Inflammatory macrophage (primary cell): ENCODE measurements at places on chromosomes 7 and 10.

DNA sequence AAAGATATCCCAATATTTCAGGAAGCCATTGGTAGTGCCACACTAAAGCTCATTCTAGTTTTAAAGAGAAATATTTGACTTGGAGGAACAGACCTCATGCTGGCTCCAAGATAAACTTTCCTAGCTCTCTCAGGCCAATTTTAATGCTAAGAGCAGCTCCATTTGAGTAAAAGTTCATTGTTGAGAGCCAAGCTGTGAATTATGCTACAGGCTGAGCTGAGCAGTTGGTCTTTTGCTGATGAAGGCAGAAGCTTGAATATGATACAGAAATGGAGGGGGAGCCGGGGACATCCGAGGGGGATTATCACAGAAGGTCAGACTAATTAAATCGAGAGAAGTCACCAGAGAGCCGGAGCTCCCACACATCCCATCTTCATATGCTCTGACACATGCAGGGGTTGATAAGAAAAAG, 175.7 kb upstream of the AUTS2 start:
- no peak for DNase-seq

DNA sequence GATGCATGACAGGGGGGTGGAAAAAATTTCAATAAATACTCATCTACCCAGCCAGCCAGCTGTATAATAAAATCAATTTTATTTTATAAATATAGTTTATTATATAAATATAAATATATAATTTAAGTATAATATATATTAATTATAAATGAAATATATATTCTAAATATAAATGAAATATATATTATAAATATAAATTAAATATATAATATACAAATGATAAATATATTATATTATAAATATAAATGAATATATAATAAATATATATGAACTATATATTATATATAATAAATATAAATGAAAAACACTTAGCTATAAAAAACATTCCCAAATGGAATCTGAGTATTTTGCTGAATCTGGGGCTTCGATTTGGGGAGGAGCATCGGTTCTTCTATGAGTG, 79.4 kb upstream of the CDCA7L start:
- no peak for DNase-seq

GRCh38 chr10:70118196-70118595, 14.4 kb downstream of the AIFM2 start:
- DNase-seq: no peak

GRCh38 chr7:33423646-33424020, 294.3 kb downstream of the BBS9 start:
- DNase-seq: peak; percentile 37

DNA sequence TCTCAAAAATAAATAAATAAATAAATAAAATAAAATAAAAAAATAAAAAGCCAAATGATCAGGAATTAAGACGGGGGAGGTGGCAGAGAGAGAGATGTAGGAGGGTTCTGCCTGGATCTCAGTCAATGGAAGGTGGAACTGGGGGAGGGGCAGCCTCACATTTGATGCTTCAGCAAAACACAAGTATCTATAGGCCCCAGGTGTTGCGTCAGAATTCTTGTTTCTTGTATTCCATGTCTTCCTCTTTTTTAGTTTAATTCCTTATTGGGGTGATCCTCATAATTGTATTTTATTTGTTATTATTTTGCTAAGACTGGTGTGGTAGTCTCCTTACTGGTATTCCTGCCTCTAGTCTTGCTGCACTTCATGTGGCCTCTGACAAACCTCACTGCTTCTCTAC, 41.4 kb upstream of the SMARCD3 start:
- peak; percentile 37 for DNase-seq

DNA sequence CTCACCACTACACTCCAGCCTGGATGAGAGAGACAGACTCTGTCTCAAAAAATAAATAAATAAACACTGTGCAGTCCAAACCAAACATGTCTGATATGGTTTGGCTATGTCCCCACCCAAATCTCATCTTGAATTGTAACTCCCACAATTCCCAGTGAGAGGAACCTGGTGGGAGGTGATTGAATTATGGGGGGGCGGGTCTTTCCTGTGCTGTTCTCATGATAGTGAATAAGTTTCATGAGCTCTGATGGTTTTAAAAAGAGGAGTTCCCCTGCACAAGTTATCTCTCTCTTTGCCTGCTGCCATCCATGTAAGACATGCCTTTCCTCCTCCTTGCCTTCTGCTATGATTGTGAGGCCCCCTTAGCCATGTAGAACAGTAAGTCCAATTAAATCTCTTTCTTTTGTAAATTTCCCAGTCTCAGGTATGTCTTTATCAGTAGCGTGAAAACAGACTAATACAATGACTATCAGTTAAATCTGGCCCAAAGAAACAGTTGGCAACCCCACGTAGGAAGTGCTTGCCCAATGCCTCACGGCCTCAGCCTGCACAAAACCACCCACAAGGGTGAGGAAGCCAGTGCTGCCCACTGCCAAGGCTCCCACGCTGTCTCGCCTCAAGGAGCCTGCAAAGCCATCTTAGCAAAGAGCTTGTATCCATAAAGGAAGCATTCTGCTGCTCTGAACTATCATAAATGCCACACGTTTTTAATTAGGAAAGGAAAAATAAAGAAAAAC, 64.7 kb downstream of the PIK3AP1 start:
- peak; percentile 94 for DNase-seq

DNA sequence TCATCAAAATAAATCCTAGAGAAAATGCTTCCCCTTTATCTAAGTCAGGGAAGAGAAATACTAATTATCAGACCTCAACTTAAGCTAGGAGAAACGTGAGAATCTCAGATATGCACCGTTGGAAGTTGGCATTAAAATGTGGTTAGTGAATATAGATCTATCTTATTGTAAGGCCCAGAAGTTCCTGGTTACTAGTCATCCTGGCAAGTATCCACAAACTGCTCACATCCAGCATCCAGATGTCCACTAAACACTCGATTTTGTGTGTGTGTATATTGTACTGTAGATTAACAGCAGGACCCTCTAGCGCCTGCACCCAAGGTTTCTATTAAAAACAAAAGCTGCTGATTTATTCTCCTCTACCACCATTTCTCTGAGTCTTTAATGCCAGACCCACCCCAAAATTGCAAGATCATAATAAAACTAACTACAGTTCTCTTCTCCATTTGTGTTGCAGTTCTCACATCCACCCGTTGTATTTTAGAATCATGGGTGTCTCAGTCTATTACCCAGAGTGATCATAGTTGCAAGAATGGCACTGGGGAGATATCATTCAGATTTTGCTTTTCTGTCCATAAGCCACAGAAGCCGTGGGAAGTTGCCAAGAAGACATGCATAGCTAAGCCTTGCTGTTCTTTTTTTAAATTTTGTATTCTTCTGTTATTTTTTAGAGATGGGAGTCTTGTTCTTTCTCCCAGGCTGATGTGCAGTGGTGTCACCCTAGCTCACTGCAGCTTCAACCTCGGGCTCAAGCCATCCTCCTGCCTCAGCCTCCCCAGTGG, 165.4 kb downstream of the KIAA1217 start:
- no peak for DNase-seq

DNA sequence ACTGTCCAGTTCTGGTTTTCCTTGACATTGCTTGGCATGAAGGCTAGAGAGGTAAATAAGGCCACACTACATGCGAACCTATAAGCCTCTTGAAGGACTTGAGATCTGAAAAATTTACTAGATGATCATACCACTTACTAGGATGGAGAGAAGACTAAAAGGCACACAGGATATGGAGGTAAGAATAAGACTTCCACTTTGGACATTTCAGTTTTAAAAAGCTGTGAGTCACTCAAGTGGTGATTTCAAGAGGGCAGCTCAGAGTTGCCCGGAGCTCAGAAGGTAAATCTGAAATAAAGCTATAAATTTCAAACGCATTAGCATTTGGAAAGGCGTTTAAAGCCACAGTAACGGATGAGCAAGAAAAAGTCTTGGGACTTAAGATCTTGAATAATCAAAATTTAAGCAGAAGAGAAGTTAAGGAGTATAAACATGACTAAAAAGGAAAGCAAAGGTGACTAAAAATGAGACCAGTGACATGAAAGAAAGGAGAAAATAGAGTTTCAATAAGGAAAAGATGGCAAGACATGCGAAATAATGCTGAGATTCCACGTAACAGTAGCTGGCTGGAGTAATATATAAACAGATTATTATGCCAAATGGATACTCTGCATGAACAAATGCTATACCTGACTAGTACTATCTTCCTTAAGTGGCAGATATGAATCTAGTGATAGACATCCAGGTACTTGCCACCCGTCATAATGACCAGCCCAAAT, 68.3 kb downstream of the SNX13 start:
- DNase-seq: no peak

DNA sequence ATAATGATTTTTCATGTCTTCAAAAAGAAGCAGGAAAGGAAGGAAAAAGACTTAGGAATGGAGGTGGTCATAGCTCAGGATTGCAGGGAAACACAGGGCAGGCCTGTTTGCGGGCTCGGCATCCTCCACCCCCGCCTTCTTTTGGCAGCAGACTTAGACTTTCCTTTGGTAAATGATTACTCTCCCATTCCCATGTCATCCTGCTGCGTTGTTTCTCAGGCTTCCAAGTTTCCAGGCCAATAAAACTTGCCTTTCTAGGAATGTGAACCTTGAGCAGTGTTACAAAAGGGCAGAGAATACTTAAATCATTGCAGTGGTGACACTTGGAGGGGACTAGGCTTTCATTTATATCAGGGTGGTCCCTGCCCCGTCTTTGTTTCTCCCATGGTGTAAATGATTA, 34.0 kb upstream of the DGKB start:
- no peak for DNase-seq

- no peak for DNase-seq
Measured at GRCh38 chr10:59648711-59649201, 60.9 kb downstream of the SLC16A9 start.

- DNase-seq: no peak
Measured at GRCh38 chr7:2271273-2272026, 29.4 kb downstream of the NUDT1 start.
